ENCODE measurements at places on chromosomes 11 and 22. TPM values are rescaled to one million over a fixed set of nuclear protein-coding genes. Genes with fewer than 3 reads are reported as not detected.

- H3K36me3 ChIP-seq = no peaks in the 10 kb centered on the region
- H3K4me1 ChIP-seq = no peaks in the 10 kb centered on the region
- peaks cover 6% of the 10 kb centered on the region for H3K27me3 ChIP-seq
- H3K27ac ChIP-seq = no peak overlapping the region
- DNase-seq = no peak
Measured at GRCh38 chr11:113201054-113201818, 113.1 kb upstream of the TTC12 start.

RAB30 gene
- total RNA-seq = 27.4 TPM

GRCh38 chr11:103877221-103877620 lies 159.2 kb upstream of the DDI1 start:
- no peaks in the 10 kb centered on the region for H3K27me3 ChIP-seq
- H3K36me3 ChIP-seq = no peaks in the 10 kb centered on the region
- no peak for DNase-seq

GRCh38 chr11:76088511-76088910 lies 117.8 kb downstream of the WNT11 start:
- no peaks in the 10 kb centered on the region for H3K36me3 ChIP-seq
- no peaks in the 10 kb centered on the region for H3K27me3 ChIP-seq
- H3K4me1 ChIP-seq = peaks cover 23% of the 10 kb centered on the region
- H3K27ac ChIP-seq = no peak overlapping the region

VSIG10L2 gene
- total RNA-seq = not detected

DNA sequence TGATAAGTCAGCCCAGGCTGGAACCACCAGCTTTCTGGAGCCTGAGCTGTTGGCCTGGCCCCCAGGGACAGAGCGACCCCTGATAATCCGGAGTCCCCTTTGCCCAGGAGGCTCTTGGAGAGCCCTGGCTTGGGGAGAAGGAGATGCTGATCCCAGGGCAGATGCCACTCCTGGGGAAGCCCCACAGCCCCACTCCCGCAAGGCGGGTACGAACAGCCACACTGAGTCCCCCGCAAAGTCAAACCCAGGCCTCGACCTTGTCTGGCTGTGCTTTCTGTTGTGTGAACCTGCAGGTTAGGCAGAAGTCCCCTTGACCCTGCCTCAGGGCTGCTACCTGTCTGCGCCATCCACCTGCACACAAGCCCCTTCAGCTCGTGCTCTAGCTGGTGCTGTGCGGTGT lies 108.0 kb downstream of the KCNQ1OT1 start:
- H3K27ac ChIP-seq = no peak overlapping the region
- no peaks in the 10 kb centered on the region for H3K4me1 ChIP-seq
- H3K4me3 ChIP-seq = no peak overlapping the region
- peak; percentile 63 for DNase-seq

GRCh38 chr22:39152024-39152510 lies 413 bp downstream of the CBX7 start:
- no peak overlapping the region for H3K27ac ChIP-seq
- H3K27me3 ChIP-seq = peaks cover 39% of the 10 kb centered on the region
- peak; percentile 53 for DNase-seq
- peaks cover 10% of the 10 kb centered on the region for H3K4me1 ChIP-seq
- H3K36me3 ChIP-seq = no peaks in the 10 kb centered on the region

DNA sequence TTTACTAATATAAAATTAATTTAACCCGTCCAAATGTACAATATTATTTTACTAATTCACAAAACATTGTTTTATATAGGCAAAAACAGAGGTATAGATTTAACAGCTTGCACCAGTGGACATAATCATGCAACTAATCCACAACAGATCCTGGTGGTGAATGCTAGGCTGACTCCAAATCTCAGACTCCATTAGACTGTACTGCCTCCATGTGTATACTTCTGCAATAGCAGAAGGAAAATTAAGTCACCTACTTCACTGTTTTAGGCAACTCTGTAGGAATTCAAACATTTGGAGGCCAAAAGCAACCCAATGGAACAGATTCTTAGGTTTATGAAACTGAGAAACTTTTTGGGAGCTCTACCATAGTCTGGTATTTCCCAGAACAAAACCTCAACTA lies 30.0 kb upstream of the RAB39A start:
- H3K4me3 ChIP-seq = no peak overlapping the region
- H3K27me3 ChIP-seq = no peaks in the 10 kb centered on the region
- no peak overlapping the region for H3K27ac ChIP-seq
- no peaks in the 10 kb centered on the region for H3K4me1 ChIP-seq
- DNase-seq = peak; percentile 73

GRCh38 chr11:47523490-47524225 lies 29.3 kb downstream of the CELF1 start:
- H3K36me3 ChIP-seq = peaks cover 3% of the 10 kb centered on the region
- H3K4me1 ChIP-seq = peaks cover 32% of the 10 kb centered on the region

DNA sequence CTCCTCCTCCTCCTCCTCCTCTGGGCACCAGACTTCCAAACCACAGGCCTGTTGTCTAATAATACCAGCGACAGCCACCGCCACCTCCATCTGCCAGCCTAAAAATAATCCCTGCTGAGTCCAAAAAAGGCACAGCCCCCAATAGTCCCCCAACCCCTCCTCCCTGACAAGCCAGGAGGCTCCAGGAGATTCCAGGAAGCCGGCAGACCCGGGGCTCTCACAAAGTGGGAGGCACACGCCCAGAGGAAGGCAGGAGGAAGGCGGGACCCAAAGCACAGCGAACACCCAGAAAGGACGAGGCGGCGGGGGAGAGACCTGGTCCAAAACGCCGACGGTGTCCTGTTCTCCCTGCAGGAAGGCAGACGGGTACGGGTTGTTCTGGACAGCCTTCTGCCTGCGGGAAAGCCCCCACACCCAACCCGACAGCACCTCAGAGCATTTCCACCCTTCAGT lies 5.9 kb downstream of the IGSF9B start:
- no peaks in the 10 kb centered on the region for H3K4me1 ChIP-seq
- no peak for DNase-seq
- no peak overlapping the region for H3K27ac ChIP-seq
- no peaks in the 10 kb centered on the region for H3K36me3 ChIP-seq
- H3K4me3 ChIP-seq = no peak overlapping the region
- peaks cover 40% of the 10 kb centered on the region for H3K27me3 ChIP-seq

GRCh38 chr11:62921573-62922188 lies 518 bp upstream of the CHRM1 start:
- H3K36me3 ChIP-seq = no peaks in the 10 kb centered on the region
- DNase-seq = peak; percentile 86
- H3K4me1 ChIP-seq = peaks cover 10% of the 10 kb centered on the region
- no peak overlapping the region for H3K4me3 ChIP-seq
- H3K27me3 ChIP-seq = peaks cover 49% of the 10 kb centered on the region

KCNJ11 gene
- total RNA-seq = not detected

- peaks cover 12% of the 10 kb centered on the region for H3K27me3 ChIP-seq
- H3K4me3 ChIP-seq = no peak overlapping the region
- no peaks in the 10 kb centered on the region for H3K36me3 ChIP-seq
- H3K27ac ChIP-seq = no peak overlapping the region
- no peak for DNase-seq
Measured at GRCh38 chr11:119389611-119390254, 8.2 kb upstream of the USP2 start.

DNA sequence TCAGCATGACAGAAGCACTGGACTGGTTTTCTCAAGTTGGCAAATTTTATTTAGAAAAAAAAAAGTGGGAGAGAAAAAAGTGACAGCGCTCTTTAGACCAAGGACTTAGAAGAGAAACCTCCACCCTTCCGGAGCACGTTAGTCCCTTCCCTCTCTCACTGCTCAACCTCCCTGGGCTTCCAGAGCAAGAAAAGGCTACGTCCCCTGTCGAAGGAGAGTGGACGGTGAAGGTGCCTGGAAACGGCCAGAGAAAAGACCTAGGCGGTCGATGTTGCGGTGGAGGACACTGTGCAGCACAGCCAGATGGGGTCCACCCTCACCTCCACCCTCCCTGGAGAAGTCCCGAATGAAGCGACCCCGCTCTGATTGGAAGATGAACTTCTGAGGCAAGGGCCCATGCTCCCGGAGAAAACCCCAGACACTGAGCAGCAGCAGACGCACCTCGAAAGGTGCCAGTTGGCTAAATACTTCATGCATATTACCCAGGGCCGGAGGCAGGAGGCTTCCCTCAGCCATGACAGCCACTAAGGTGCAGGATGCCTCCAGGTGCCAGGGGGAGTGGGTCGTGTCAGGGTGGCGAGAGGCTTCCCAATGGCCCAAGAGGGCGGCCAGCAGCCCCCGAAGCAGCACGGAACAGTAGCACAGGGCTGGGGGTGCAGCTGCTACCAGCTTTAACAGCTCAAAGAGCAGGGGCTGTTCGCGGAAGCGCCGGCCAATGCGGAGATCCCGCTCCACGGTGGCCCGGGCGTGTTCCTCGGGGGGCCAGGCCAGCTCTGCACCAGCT lies 604 bp upstream of the GANAB start:
- H3K36me3 ChIP-seq = peaks cover 37% of the 10 kb centered on the region
- H3K4me3 ChIP-seq = peak overlapping the region; percentile 46
- H3K27ac ChIP-seq = peak overlapping the region; percentile 65
- DNase-seq = peak; percentile 65
- H3K4me1 ChIP-seq = peaks cover 16% of the 10 kb centered on the region

ROBO3 gene
- total RNA-seq = 18.1 TPM

DNA sequence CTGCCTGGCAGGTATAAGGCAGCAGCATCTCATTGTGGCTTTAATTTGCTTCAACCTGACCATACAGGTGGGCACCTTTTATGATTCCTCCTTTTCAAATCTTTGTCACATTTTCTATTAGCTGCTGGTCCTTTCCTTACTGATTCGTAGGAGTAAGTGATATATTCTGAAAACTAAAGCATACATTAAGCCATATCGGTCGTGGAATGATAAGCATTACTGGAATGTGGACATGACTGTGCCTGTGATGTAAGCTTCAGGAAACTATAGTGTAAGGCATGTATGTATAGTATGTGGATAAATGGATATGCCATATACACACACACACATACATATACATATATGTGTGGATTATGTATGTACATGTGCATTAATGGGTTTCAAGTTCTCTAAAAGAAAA lies 20.8 kb downstream of the YPEL1 start:
- no peak overlapping the region for H3K4me3 ChIP-seq
- DNase-seq = peak; percentile 19
- H3K36me3 ChIP-seq = no peaks in the 10 kb centered on the region
- no peaks in the 10 kb centered on the region for H3K27me3 ChIP-seq
- H3K27ac ChIP-seq = no peak overlapping the region

- H3K4me1 ChIP-seq = peaks cover 5% of the 10 kb centered on the region
- H3K36me3 ChIP-seq = peaks cover 53% of the 10 kb centered on the region
- DNase-seq = no peak
- H3K4me3 ChIP-seq = no peak overlapping the region
Measured at GRCh38 chr22:32486656-32487390, 12.2 kb downstream of the FBXO7 start.

IL18 gene
- total RNA-seq = 0.59 TPM

- no peaks in the 10 kb centered on the region for H3K27me3 ChIP-seq
- no peak overlapping the region for H3K4me3 ChIP-seq
- DNase-seq = no peak
- peak overlapping the region; percentile 100 for H3K27ac ChIP-seq
- peaks cover 21% of the 10 kb centered on the region for H3K36me3 ChIP-seq
Measured at GRCh38 chr22:45199723-45200122, 36.0 kb downstream of the NUP50 start.

DNA sequence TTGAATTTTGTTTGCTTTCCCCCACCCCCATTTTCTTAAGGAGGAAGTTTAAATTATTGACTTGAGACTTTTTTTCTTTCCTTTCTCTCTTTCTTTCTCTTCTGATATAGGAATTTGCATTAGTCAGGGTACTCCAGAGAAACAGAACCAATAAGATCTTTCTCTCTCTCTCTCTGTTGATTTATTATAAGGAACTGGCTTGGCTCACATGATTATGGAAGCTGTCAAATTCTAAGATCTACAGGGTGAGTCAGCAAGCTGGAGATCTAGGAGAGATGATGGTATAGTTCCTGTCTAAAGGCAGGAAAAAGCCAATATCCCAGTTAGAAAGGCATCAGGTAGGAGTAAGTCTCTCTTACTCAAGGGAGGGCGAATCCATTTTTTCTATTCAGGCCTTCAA lies 64.0 kb downstream of the CCDC81 start:
- no peak overlapping the region for H3K4me3 ChIP-seq
- no peak overlapping the region for H3K27ac ChIP-seq
- H3K36me3 ChIP-seq = no peaks in the 10 kb centered on the region
- no peaks in the 10 kb centered on the region for H3K27me3 ChIP-seq

ASPHD2 gene
- total RNA-seq = 6.2 TPM

PRR33 gene
- not detected for total RNA-seq
